ENCODE measurements at places on chromosomes 13 and 19.
A peak's percentile ranks its signal among the peaks of the same experiment; 100 is the strongest.

DNA sequence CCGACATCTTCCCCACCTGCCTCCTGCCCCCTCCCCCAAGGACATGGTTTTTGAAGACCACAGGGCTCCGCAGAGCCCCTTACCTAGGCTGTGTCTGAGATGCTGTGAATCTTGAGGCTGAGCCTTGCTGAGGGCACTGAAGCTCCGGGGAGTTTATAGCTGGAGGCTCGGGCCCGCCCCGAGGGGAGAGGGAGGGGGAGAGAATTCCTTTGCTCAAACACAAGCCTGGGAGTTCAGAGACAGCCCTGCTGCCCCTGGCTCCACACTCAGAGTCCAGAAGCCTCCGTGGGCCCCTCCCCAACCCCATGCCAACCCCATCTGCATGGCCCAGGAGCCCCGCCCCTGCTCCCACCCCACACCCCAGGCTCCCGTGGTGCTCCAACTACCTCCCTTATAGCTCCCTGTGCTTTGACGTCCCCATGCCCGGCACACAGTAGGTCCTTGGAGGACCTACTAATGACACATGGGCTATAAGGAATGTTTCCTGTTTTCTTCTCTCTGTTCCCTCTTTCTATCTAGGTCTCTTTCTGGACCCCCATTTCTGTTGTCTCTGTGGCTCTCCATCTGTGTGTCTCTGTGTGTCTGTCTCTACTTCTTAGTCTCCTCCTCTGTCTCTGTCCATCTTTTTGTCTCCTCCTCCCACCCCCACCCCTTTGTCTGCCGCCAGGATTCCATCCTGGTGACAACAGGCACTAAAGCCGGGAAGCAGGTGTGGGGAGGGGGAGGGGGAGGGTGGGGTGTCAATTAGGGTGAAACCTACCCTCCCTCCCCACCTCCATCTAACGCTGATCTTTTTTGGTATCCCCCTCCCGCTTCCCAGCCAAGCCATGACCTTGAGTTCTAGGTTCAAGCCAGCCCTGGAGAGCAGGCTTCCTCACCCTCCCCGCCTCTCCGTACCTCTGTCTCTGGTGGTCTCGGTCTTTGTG lies at the start of gene TNNT1:
TSS of gene TNNT1 (minus strand) at position 129 of the 926 bp plus-strand sequence. CDS start 2,049 bp downstream, outside the sequence.
- no peak for DNase-seq

- DNase-seq, result no peak
These were observed 30.5 kb upstream of the TUBGCP3 start for GRCh38 chr13:112618501-112618900.

DNA sequence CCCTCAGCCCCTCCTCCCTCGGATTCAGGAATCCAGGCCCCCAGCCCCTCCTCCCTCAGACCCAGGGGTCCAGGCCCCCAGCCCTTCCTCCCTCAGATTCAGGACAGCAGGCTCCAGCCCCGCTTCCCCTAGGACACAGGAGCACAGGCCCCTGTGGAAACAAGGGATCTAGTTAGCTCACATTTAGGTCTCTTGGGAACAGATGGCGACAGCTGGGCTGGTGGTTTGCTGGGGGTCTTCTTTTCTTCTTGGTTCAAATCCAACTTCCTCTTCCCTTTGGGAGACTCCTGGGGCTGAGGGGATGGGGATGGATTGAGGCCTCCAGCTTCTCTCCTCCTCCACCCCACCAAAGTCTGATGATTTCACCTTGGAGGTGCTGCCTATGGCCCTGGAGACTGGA lies 19.6 kb downstream of the ZNF575 start:
- no peak for DNase-seq

DNA sequence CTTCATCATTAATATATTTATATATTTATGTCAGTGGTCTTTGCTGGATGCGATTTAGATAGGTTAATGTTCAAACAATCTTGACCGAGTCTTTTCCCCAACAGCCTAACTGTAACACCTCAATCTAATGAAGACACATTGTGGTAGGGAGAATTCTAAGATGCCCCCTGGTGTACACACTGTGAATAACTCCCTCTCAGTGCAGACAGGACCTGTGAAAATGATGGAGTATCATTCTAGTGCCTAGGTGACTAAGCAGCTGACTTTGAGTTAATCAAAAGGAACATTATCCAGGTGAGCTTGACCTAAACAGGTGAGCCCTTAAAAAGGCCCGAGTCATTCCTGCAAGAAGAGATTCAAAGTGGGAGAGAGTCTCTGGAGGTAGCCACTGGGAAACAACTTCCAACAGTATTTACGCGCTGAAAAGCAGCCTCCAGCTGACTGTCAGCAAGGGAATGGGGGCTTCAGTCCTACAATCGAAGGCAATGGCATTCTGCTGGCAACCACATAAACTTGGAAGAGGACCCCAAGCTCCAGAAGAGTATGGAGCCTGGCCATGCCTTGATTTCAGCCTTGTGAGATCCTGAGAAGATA lies 28.0 kb upstream of the KBTBD7 start:
- DNase-seq, result no peak

- no peak for DNase-seq
These were observed 129.9 kb downstream of the GPC6 start for GRCh38 chr13:93356469-93356868.

- no peak for DNase-seq
These were observed 81.0 kb downstream of the GPC6 start for GRCh38 chr13:93307651-93308050.

GRCh38 chr13:42610649-42611048 lies 36.7 kb downstream of the TNFSF11 start:
- no peak for DNase-seq

DNA sequence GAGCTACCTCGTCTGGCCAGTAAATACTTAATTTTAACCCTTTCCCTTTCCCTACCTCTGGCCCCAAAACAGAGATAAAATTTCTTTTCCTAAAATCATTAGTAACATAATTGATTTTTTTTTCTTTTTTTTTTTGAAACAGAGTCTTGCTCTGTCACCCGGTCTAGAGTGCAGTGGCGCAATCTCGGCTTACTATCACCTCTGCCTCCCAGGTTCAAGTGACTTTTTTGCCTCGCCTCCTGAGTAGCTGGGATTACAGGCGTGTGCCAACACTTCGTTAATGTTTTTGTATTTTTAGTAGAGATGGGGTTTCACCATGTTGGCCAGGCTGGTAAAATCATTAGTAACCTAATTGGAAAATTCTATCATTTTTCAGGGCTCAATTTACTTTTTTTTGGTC lies 10.4 kb upstream of the TRIM13 start:
- no peak for DNase-seq

DNA sequence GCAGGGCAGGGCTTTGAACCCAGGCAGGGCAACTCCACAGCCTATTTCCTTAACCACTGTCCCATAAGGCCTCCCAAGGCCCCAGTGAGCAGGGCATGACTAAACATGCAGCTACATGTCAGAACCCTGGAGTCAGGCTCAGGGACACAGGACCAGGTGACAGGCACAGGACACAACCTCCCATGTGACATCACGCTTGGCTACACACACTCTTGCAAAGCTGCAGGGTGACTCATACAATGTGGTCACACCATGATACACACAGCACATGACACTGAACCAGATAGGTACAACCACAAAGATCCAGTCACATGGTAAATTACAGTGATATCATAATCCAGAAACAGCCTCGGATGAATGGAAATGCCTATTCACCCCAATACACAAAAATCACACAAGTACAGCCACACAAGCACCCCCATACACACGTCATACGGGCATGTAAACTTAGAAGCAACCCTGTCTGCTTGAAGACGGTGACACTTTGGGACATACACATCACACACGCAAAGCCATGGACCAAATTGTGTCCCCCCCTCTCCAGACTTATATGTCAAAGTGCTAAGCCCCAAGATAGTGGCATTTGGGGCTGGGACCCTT lies 14.5 kb downstream of the KLK4 start:
- DNase-seq, result no peak

DNA sequence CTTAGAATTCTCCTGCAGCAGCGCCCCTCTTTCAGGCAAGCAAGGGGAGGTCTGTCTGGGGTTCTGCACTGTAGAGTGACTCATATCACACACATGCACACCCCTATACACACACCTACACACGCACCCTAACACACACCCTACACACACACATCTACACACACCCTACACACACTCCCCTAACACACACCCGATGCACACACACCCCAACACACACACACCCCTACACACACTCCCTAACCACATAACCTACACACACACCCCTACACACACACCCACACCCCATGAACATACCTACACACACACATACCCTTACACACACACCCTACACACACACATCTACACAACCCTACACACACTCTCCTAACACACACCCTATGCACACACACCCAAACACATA lies 493.2 kb downstream of the IRS2 start:
- DNase-seq, result no peak

- no peak for DNase-seq
These were observed 61.8 kb downstream of the WDFY2 start for GRCh38 chr13:51645761-51646670.

- peak; percentile 1 for DNase-seq
These were observed 6.3 kb upstream of the ZNF69 start for GRCh38 chr19:11881151-11881800.

DNA sequence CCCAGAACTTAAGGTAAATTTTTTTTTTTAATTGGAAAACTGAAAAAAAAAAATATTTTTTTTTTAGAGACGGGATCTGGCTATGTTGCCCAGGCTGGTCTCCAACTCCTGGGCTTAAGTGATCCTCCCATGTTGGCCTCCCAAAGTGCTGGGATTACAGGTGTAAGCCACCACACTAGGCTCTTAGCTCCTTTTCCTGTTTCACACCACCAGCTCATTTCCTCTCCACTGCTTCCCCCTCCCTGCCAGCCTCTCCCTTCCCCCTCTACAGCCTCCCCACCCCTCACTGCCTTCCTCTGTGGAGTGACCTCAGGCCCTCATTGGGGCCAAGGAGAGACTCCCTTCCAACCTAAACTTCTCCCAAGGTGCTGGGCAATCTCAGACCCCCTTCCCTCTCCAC lies 4.2 kb upstream of the GIPR start:
- DNase-seq, result no peak

DNA sequence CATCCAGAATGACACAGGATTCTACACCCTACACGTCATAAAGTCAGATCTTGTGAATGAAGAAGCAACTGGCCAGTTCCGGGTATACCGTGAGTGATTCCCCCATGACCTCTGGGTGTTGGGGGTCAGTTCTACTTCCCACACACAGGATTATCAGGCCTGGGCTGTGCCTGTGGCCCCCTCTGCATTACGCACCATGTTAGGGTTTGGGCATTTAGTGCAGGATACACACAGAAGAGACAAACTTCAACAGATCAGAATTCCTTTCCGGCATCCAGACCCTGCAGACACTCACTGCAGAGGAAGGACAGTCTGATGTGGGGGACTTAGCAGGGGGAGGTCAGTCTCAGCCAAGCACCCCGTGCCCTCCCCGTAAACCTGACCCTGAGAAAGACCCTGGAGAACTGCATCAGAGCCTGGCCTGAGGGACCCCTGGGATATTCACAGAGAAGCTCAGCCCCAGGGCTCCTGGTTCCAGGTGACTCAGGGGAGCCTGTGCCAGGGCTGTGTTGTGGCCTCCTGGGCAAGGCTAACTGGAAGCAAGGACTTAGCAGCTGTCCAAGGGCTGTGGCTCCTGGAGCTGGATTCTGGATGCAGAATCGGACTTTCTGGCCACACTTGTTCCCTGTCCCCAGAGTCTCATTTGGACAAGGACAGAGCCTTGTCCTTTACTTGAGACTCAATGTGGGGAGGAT lies 1.7 kb downstream of the CEACAM5 start:
- DNase-seq, result no peak

GRCh38 chr13:50969691-50970090 lies 60.1 kb downstream of the RNASEH2B start:
- DNase-seq, result no peak

GRCh38 chr19:29887442-29887855 lies 54.6 kb upstream of the URI1 start:
- no peak for DNase-seq

DNA sequence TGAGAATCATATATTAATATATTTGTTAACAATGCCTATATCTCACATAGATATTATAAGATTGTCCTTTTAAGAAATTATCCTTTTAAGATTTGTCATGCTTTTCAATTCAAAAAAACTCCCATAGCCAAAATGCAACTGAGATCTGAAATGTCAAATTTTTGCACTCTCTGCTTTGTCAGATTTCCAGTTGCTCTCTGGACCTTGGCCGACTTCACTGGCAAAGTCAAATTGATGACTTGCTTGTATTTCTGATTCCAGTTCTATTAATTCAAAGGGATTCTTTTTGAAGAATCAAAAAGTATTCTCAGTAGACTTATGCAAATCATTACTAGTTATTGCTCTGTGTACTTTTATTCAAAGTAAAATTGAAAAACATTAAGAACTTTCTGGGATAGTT lies 101.2 kb upstream of the SCEL start:
- no peak for DNase-seq

DNA sequence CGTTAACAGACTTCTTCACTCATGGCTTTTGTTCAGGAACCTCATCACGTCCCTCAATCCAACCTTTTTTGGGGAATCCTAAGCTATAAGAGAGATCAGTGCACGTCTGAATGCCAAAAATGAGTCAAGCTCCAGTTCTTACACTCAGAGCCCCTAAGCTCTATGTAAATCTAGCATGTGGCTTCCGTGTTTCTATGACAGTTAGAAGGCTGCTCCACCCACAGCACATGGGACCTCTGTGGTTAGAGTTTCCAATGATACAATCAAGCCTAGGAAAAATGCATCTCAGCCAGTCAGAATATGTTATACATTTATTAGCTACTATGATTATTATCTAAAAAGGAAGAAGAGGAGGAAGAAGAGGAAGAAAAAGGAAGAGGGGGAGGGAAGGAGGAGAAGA lies 135.9 kb downstream of the ENOX1 start:
- no peak for DNase-seq

DNA sequence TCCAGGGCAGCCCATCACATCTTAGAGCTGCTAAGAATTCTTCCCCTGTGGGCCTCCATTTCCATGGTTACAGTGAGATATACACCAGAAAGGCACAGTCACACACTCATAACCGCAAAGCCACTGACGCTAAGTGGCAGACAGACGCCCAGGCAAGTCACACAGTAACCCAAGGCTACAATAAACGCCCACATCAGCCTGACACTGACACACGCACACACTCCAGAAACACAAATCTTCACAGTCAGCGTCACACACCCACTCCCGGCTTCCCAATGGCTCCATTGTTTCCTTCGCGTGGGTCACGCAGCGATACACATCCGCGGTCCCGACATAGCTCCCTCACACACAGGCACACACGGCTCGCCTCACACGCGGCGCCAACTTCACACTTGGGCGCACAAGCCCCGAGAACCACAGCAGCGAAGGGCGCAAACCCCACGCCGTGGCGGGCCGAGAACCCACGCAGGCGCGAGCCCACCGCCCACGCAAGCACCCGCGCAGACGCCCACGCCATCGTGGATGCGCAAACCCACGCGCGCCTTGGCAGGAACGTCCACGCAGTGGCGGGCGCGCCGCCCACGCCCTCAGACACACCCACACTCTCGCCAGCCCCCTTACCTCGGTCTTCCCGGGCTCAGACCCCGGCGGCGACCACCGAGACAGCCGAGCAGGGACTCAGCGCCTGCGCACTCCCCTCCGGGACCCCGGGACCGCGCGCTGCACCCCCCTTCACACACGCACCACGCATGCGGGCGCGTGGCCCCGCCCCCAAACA lies at the start of gene ZNF667:
TSS of gene ZNF667 (minus strand) at position 695 of the 778 bp plus-strand sequence. CDS start 14,975 bp downstream, outside the sequence.
- peak; percentile 49 for DNase-seq

Measured in anterior cingulate cortex (tissue), 58 donors.